Activated CD4-positive, alpha-beta memory T cell treated with anti-CD3 and anti-CD28 coated beads, Interleukin-2, amount 10 ng/mL, durations not matched to agents 7 days and 5 days (primary cell): ENCODE measurements at places on chromosomes 4 and X.

GRCh38 chr4:4185528-4185927 lies 41.2 kb downstream of the OTOP1 start:
- DNase-seq: no peak

DNA sequence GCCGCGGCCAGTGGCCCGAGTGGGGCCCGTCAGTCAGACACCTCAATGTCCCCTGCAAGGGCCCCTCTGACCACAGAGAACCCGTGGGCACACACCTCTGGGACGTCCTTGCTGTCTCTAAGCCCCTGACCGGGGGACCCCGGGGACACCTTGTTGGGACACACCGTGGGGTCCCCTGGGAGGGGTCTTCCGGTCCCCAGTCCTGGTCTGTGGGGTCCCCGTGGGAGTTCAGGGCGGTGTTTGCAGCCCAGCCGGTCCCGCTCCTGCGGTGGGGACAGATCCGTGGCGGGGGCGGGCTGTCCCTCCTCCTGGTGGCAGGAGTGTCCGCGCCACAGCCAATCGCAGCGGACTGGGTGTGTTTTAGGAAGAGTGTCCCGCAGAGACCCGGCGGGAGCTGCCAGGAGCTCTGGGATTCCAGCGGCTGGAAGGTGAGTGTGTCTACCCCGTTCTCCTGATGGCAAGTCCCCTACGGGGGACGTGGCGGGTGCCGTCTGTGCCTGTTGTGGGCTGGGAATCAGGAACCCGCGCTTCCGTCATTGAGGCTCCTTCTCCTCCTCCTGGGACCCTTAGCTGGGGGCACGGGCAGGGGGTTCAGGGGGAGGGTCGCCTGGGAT lies 5.1 kb upstream of the PLCXD1 start:
- DNase-seq: peak; percentile 33

- no peak for DNase-seq
Observed at GRCh38 chr4:24172406-24172805, 282.6 kb upstream of the PPARGC1A start.

GRCh38 chr4:145788755-145789154 lies 108.8 kb downstream of the C4orf51 start:
- DNase-seq: no peak

DNA sequence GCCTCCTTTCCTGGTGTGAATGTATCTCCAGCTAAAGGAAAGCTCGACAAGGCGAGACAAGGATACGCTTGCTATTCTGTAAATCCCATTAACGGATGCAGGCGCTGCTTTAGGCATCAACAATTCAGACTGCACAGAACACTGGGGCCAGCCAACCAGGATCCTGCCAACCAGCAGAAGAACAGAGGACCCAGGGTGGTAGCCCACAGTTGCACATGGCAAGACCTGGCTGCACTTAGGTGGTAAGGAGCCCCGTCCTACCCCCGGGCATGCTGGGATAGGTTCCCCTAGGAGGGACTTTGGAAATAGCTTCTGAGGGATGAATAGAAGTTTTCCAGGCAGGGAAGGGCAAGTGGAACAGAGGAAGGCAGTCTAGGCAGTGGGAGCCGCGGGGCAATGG lies 20.7 kb downstream of the PSAPL1 start:
- no peak for DNase-seq

DNA sequence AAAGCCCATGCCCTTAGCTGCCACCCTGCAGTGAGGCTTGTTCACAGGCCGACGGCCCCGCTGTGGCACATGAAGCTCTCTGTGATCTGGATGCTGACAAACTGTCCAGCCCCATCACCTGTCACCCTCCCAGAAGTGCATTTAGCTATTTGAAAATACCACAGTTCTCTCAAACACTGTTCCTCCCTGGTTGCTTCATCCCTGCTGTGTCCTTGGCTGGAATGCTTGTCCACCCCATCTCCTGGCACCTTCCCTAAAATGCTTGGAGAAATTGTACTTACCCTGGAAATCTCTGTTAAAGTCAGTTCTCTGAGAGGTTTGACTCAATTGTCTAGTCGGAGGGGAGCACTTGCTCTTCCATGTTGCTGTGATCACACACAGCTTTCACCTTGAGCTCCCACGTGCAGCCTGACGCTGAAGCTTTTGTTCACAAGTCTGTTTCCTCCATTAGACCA lies 10.1 kb downstream of the SYNPO2 start:
- no peak for DNase-seq

DNA sequence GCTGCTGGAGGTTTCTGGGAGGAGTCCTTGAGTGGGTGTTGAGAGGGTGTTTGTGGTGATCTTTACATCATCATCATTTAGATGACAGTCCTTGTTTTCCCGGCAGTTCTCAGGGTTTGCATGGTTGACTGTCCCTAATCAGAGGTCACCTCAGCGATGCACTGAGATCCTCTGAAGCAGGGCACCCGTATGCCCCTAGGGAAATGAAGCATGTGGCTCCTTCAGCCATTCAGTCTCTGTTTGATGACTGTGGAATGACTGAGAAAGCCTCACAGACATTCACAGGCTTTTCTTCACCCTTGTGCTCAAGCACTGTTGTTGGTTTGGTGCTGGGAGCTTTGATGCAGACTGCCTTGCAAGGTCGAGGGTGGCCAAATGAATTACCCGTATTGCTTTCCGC lies 474.7 kb downstream of the SPRY1 start:
- no peak for DNase-seq

DNA sequence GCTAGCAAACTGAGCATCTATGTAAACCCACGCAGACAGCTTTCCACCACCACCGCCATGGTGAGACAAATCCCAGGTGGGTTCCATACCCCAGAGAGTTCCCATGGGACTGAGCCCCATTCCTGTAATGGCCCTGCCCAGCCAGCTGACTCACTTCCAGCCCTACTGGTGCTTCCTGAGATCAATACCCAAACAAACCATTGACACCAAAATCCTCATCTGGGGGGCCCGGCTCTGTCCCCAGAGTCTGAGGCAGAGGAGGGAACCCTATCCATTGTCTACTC lies 30.1 kb upstream of the JAKMIP1 start:
- DNase-seq: no peak

DNA sequence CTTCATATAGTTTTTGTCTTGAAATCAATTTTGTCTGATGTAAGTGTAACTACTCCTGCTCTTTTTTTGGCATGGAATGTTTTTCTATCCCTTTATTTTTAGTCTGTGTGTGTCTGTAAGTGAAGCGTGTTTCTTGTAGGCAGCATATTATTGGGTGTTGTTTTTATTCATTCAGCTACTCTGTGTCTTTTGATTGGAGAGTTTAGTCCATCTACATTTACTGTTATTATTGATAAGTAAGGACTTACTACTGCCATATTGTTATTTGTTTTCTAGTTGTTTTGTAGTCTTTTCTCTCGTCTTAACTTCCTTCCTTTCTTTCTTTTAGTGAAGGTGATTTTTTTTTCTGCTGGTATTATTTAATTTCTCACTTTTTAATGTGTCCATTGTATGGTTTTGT lies 30.5 kb upstream of the TMLHE start:
- DNase-seq: no peak

DNA sequence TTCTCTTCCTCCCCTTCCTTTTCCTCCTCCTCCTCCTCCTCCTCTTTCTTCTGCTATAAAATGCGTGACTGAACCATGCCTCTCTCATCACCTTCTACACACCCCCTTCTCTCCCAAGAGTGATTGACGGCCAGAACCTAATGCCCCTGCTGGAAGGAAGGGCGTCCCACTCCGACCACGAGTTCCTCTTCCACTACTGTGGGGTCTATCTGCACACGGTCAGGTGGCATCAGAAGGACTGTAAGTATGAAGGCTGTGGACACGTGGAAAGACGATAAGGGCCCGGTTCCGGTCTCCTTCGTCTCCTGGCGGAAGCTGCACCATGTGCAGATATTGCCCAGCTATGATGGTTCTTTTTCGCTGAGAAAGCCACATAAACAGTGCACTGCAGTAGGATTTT lies 12.1 kb upstream of the ARSF start:
- DNase-seq: no peak

DNA sequence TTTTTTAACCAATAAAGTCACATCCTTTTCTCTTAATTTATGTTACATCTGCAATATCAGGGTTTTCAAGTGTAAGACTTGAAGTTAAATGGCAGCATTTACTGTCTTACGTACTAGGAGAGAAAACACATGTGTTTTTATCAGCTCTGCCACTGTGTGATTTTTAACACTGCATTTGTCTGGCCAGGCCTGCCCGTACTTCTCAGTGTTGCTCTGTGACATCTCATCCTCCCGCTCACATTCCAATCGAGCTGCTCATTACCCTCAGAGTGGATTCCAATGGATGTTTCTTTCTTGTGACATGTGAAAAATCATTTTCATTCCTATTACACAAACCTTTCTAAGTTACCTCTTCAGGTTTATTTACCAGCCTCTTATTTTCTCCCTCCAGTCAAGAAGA lies 420.3 kb downstream of the FAT4 start:
- no peak for DNase-seq
